ENCODE measurements at places on chromosomes 7 and 10.

- DNase-seq: no peak
Measured at GRCh38 chr7:103690242-103690974, 244.4 kb upstream of the SLC26A5 start.

- no peak for DNase-seq
Measured at GRCh38 chr7:101200862-101201599, at the start of gene MOGAT3. Gene MOGAT3, minus strand, starts transcription at chr7:101201036. Its CDS starts 182 bp downstream, at chr7:101200854.

DNA sequence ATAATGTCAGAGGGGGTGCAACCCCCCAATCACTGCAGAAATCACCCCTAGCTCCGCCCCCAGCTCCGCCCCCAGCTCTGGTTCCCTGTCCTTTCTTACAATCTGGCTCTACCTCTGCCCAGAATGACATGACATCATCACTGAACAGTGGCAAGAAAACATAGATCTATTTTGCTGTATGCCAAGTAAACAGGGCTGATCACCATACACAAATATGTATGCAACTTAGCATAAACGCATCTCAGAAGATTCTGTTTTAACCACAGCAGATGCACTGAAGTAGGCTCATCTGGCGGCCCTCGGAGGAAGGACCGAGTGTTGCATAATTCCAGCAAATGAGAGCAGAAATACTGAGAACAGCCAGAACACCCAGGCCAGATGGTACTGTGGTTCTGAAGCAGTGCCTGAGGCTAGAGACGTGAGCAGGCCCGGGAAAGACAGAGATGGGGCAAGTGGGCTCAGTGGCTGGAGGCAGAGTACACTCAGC is 293.3 kb upstream of the KLF14 start:
- DNase-seq: no peak

GRCh38 chr7:50664937-50665336 is 99.7 kb upstream of the DDC start:
- DNase-seq: no peak

DNA sequence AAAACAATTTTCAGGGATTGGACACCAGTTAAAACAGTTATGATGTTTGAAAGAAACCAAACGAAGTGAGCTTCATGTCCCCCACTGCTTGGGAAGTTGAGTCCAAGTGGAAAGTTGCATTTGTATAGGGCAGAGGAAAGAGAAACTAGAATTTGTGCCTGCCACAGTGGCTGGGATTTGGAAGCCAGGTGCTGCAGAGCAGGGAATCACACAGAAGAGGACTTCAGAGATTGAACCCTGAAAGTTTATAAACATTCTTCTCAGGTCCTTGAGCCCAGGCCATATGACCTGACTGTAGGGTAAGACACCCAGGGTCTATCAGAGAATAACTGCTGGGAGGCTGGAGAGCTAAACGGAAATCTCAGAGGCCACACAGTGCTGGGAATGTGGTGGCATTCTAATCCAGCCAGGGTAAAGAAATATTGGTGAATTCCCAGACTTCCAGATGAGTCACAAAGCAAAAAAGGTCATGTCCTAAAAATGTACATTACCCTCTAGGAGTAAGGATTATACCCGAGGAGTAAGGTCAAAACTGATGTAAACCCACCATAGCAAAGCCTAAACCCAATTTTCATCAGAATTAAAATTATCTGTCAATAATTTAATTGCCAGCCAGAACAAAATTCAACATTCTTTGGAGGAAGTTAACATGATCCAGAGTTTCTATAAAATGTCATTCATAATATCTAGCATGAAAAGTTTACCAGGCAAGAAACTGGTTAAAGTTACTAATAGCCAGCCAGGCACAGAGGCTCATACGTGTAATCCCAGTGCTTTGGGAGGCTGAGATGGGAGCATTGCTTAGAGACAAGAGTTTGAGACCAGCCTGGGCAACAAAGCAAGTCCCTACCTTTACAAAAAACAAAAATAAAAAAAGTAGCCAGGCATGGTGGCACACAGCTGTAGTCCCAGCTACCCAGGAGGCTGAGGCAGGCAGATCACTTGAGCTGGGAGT is 31.2 kb downstream of the TOMM7 start:
- no peak for DNase-seq

DNA sequence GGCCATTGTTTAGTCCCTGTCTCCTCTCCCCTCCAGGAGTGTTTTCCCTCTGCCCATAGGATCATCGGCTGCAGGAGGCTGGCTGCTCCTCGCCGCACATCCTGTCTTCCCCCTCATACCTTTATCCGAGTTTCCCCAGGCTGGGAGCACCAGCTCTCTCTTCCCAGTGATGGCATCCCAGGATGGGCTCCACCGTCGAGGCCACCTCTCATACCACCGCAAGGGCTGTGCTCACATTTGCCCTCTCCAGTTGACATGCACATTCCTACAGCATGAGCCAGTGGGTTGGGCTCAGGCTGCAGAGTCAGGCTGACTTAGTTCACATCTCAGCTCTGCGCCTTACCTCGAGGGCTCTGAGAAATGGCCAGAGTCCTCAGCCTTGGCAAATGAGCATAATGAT is 12.1 kb downstream of the HKDC1 start:
- DNase-seq: no peak

- DNase-seq: no peak
Measured at GRCh38 chr7:149853157-149853556, 15.0 kb downstream of the ZNF862 start.

- peak; percentile 20 for DNase-seq
Measured at GRCh38 chr10:14325325-14325955, 5.3 kb downstream of the FRMD4A start.

DNA sequence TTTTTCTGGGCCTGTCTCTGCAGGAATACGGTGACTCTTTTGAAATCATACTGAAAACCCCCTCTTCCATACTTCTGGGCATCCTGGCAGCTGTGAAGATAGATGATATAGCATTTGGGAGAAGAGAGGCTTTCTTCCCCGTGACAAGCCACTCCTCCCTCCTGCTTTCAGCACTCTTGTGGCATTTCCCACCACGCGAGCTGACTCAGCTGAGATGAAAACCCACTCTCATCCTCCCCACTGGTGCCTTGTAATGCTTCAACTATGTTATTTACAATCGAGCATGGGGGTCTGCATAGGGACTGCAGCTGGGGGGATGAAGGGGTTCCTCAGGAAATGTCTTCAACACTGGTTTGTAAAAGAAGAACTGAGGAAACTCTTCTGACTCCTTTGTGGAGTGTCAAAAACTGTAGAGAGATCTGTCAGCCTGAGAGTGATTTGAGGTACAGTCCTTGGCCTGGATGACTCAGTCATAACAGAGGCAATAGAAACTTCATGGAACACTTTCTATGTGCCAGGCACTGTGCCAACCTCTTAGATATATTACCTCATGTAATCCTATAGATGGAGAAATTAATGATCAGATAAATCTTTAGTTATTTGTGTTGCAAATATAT is 1.7 kb upstream of the TBATA start:
- no peak for DNase-seq

GRCh38 chr7:73452999-73453635 is 19.5 kb downstream of the FZD9 start:
- DNase-seq: no peak

GRCh38 chr7:47577321-47577919 is 4.5 kb downstream of the TNS3 start:
- DNase-seq: no peak

DNA sequence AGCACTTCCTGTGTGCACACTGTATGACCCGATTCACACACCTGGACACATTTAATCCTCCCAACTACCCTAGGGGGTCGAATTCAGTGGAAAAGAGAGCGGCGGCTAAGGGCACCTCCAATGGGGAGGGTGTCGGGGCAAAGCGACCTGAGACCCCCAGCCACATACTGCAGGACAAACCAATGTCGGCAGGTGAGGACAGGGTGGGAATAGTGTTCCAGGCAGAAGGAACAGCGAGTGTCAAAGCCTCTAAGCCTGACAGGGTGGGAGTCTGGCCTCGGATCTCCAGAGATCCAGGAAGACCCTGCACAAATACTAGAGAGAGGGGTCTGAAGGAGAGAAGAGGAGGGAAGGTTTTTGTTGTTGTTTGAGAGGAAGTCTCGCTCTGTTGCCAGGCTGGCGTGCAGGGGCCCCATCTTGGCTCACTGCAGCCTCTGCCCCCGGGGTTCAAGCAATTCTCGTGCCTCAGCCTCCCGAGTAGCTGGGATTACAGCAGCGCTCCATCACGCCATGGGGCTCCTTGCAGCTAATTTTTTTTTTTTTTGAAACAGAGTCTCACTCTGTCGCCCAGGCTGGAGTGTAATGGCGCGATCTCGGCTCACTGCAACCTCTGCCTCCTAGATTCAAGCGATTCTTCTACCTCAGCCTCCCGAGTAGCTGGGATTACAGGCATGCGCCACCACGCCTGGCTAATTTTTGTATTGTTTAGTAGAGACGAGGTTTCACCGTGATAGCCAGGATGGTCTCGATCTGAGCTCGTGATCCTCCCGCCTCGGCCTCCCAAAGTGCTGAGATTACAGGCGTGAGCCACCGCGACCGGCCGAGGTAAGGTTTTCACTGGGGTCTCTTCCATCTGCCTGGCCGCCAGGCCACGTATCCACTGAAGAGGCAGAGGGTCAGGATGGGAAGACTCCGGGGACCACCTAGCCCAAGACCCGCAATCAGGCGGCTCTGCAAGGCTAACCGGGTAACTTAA is 1.2 kb upstream of the ARPC1B start:
- DNase-seq: no peak

GRCh38 chr7:522071-522950 is 2.7 kb upstream of the PDGFA start:
- no peak for DNase-seq

DNA sequence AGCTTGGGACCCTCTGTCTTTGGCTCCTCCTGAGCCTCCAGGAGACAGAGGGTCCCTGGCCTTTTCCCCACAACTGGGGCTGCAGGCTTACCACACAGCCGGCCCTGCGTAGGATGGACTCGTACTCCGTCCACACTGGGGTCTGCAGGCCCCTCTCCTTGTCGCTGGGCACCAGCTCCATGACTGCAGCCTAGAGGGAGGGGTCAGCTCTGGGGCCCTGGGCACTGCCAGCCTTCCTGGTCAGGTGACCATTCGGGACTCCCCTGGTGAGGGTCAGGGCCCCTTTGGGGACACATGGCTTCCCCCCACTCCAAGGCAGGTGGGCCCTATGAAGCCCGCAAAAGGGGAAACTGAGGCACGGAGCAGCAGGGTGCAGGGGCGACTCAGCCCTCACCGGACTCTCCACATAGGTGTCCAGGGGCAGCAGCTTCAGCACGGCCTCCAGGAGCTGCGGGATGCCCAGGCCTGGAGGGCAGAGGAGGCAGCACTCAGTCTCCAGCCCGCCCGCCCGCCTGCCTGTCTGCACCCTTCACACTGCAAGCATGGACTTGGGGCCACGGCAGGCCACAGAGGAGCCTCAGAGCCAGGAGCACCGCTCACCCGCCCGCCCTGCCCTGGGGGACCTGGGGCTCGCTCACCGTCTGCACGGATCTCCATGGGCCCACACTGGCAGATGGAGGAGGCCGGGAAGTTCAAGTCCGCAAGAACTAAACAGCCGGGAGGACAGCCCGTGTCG is 1.1 kb downstream of the FUOM start:
- no peak for DNase-seq

DNA sequence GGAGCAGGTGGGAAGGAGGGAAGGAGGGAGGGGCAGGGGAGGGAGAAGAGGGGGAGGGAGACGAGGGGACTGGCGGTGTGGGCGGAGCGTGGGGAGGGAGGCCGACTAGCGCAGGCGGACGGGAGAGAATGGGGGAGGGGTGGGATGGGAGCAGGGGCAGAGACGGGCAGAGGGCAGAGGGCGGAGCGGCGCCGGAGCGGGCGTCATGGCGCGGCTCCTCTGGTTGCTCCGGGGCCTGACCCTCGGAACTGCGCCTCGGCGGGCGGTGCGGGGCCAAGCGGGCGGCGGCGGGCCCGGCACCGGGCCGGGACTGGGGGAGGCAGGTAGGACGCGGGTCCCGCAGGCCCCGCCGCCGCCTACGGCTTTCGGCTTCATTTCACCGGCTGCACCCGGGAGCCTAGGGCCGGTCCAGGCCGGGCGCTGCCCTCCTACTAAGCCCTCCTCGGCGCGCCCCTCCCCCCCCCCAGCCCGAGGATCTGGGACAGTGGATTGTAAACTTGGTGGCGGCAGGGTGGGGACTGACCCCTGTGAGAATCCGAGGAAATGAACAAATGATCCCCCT is at the start of gene MSRB2:
MSRB2 (plus strand) TSS at position 176 of the 562 bp plus-strand sequence; CDS start at position 206, 30 bp downstream.
- peak; percentile 62 for DNase-seq

GRCh38 chr7:151630851-151631569 is 111.3 kb upstream of the RHEB start:
- DNase-seq: no peak
